ENCODE measurements at places on chromosomes 1 and 21.

DNA sequence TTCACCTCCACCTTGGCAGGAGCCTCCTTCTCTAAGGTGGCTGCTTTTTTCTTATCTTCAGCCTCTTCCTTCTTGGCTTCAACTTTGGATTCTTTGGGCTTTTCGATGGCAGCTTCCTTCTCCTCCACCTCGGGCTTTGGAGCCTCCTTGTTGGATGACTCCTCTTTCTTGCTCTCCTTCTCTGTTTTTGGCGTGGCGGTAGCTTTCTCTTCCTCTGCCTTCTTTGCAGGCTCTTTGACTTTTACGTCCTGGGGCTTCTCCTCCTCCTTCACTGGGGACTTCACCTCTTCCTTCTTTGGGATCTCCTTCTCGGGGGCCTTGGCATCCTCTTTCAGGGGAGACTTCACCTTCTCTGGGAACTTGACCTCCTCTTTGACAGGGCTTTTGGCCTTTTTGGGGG, 13.9 kb upstream of the CD2 start:
- DNase-seq: no peak

DNA sequence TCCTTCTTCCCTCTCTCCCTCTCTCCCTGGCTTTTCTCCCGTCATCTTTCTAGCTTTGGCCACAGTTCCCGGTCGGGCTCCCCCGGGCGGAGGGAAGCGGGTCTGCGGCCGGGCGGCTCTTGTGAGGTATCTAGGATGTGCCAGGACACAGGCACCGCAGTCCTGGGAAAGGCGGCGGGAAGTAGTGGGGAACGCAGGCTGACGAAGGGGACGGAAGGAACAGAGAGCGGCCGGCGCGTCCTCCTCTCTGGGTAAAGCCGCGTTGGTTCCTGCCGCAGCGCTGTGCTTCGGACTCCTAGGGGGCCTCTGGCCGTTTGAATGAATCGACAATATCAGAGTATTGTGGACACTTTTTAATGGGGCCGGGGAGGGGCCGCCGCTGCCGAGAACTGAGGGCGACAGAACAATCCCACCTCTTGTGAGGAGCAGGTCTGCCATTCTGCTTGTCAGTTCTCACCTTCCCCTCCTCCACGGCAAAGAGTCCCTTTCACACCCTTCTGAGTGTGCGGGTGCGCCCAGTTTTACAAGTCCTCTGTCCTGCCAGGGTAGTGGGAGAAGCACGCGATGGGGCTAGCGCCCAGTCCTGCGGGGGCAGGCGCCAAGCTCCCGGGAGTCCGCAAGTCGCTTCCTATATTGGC, 1.2 kb upstream of the LHX9 start:
- DNase-seq: peak; percentile 61

DNA sequence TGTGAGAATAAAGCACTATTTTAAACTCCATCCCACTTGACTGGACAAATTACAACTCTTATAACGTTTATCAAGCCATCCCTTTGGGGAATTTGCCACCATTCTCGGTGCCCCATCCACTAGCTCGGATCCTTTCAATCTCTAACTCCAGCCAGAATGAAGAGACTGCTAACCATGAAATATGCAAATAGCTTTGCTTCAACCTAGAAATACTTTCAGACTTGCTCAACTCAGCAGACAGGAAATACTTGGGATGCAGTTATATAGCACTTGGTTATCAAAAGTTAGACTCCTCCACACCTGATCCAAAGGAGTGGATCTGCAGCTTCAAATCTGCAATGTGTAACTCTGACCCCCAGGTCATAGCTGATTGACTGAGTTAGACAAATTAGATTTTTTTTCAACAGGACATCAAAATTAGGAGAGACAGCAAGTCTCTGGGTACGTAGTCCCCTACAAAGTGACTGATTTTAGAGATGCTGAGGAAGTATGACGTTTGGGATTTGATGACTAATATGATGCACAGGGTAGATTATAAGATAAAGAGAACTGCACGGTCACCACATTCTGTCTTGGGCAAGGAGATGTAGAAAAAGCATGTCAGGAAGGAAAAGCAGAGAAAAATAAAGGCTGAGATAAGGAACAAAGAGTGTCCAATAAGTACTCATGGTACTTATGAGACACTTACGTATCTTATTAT, 496.0 kb downstream of the AGBL4 start:
- DNase-seq: no peak

GRCh38 chr1:86848654-86849053, 65.3 kb downstream of the SELENOF start:
- no peak for DNase-seq

DNA sequence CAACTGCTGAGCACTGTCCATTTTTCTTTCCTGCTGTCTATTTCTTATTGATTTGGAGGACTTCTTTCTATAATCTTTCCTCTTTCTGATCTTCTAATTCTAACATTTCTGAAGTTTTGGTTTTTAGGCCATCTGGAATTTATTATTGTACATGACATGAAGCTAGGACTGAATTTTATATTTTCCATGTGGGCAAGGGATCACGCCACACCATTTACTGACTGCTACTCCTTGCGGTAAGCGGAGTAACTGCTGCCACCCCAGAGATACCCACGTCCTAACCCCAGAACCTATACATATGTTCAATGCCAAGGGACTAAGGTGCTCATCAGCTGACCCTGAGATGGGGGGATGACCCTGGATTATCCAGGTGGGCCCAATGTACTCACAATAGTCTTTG, 70.6 kb downstream of the NPHP4 start:
- DNase-seq: no peak

DNA sequence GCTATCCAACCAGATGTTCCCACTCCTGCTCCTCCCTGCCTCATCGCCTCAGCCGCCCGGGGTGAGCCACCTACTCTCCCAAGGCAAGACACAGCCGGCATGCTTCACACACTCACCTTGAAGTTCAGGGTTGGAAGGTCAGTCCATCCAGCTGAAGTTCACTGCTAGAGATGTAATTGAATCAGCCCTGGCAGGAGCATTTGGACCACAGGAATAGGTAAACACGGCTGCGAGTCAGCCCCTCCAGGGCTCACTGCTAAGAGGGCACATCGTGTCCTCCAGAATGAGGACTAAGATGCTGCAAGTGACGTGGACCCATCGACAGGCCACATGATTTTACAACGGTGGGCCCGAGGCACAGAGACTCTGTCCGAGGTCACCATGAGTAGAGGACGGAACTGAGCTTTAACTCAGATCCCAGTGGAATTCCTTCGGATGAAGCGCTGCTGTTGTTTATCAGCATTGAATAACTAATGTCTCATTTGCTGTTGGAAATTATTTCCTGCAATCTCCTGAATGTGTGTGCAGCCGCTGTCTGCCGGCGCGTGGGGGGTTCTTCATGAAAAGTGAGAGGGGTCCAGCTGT, 41.9 kb downstream of the RSPH1 start:
- no peak for DNase-seq

- DNase-seq: no peak
These were observed 16.8 kb upstream of the STMN1 start for GRCh38 chr1:25922971-25923552.

GRCh38 chr1:223222377-223222776, 79.3 kb upstream of the TLR5 start:
- DNase-seq: no peak

DNA sequence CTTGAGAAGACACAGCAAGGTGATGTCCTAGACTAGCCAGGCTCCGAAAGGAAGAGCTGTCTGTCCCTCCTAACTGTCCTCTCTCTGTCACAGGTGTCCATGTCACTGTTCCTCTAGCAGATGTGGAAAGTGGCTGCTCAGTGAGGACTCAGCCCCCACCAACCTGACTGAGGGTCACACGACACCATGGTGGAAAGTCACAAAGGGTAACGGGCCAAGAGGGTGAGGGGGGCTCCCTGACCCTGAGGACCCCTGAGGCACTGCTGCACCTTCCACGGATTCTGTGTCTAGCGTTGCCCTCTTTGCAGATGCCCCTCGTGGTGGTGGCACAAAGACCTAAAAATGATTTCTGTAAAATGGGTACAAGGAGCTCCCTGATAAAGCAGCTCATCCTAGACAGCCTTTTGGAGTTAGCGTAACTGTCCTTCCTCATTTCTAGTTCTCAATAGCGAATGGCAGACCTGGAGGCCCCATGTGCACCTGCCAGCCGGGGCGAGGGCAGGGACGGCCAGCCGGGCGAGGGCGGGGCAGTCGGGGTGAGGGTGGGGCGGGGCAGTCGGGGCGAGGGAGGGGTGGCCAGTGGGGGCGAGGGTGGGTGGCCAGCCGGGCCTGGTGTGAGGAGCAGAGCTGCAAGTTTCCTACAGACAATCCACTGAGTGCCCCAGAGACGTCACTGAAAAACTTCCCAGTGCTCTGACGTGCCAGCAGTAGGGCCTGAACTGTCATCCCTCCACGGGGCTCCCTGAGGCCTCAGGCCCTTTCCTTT, 23.4 kb downstream of the POFUT2 start:
- DNase-seq: no peak

DNA sequence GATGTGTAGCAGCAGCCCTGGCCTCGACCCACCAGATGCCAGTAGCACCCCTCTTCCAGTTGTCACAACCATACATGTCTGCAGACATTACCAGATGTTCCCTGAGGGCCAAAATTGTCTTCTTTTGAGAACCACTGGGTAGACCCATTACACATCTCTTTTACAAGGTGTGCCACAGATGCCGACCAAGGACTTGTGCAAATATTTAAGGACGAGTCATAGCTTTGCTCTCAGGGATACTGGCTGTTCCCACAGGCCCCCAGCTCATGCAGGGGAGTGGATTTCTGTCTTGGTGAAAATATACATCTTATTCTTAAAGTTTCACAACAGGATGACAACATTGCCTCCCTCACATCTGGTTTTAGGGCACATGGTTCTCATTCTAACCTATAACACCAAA, 59.4 kb upstream of the ZBTB18 start:
- no peak for DNase-seq

DNA sequence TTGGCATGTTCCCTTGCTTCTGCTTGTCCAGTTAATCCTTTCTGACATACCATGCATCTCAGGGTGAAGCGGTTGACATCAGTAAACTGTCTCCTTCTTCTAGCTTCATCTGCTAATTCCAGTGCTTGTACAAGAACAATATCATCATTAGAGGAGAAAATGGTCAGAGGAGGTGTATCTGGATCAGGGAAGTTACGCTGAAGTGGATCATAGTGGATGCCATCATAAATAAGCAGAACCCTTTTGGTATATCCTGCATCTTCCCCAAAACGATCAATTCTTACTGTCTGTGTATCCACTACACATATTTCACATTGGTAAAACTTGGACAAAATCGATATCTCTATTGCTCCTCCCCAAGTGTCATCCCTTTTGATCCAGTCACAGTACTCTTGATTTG, 2.0 kb downstream of the YOD1 start:
- no peak for DNase-seq

DNA sequence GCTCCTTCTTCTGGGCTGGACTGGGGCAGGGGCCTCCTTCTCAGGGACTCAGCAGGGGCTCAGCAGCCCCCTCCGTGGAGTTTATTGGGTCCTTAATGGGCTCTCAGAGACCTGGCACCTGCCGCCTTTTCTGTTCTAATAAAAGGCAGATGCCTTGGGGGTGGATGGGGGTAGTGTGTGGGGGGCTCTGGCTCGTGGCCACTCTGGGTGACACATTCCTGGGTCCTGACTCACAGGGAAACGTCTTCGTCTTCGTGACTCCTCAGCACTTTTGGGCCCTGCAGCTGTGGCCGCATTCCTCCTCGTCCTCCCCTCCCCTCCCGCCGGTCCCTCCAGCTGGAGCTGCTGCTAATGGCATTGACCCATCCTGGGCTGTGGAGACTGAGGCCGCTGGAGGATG, 107.8 kb upstream of the WNT4 start:
- DNase-seq: no peak

DNA sequence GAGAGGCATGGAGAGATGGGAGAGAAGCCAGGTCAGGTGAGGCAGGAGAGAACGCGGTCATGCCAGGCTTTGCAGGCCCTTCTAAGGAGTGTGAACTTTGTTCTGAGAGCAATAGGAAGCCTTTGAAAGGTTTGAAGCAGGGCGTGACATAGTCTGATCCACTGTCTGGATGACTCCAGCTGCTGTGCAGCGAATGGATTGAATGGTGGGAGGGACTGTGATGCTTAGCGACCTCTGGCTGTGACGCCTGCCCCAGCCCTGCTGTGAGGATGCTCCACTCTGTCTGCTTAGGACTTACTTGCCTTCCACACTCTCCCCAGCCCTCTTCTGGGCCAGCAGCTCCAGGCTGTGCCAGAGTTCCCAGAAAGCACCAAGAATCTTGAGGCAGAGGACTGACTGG, 41.8 kb upstream of the POU3F1 start:
- DNase-seq: no peak

DNA sequence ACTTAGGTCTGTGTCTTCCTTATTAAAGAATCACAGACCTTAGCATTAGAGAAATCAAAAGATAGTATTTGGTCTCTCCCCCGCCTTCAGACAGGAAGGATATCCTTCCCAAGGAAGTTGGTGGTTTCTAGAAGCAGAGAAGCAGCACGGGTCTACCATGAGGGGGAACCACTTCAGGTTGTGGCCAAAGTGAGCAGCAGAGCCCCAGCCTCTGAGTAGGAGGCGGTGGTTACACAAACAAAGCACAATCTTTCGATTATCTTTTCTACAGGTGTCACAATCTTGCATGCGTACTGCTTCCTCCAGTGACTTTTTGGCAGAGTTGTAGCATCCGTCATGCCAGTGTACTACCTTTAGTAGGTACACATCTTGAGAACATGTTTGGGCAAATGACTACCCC, 8.8 kb downstream of the PGLYRP4 start:
- no peak for DNase-seq

GRCh38 chr1:235781807-235782206, 84.9 kb downstream of the LYST start:
- peak; percentile 3 for DNase-seq

DNA sequence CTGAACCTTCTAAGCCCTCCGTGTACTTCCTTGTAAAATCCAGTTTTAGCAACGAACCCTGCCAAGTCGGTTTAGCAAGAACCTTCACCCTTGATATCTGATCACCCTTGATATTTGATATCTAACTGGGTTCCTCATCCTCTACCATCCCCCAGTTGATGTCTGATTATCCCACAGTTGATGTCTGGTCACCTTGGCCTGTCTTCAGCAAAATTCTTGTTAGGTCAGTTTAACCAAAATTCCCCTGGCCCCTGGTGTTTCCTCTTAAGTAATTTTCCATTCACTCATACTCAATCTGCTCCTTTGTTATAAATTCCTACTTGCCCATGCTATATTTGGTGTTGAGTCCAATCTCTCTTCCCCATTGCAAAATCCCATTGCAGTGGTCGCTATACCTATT, 114.5 kb upstream of the ZNHIT6 start:
- no peak for DNase-seq

DNA sequence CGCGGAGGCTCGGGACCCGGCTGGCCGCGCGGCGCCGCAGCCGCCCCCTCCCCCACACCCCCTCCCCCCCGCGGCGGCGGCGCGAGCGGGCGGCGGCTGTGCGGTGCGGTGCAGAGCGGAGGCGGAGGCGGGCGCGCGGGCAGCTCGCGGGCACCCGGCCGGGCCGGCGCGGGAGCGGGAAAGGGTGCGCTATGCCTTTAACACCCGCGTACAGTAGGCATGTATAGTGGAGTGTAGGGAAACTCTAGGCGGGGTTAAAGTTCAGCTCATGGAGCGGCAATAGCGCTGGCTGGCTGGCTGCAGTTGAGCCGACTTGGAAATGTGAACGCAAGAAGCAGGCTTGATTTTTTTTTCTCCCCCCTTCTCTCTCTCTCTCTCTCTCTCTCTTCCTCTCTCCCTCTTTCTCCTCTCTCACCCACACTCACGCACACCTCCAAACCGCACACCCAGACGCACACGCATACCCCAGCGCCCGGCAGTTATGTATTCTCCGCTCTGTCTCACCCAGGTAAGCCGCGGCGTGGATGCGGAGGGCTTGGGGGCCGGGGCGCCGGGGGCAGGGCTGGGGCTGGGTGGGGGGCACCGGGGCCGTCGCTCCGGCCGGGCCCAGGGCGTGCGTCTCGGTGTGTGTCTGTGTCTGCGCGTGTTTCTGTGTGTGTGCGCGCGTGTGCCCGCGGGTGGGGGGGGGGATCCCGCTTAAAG, at the start of gene NFIA:
Gene NFIA (plus strand): TSS at position 251 of the 702 bp plus-strand sequence.
- peak; percentile 50 for DNase-seq

- DNase-seq: peak; percentile 49
These were observed 11.2 kb upstream of the XPR1 start for GRCh38 chr1:180620581-180620980.

Measured in IMR-90 (cell line).